ENCODE measurements at places on chromosomes 13 and 19. TPM values are rescaled to one million over a fixed set of nuclear protein-coding genes. Genes with fewer than 3 reads are reported as not detected.
A peak's percentile ranks its signal among the peaks of the same experiment; 100 is the strongest.

Gene GPR4
- 9.7 TPM for total RNA-seq

Gene RLN3
- not detected for total RNA-seq

Gene SHD
- not detected for total RNA-seq

- no peak overlapping the region for H3K4me3 ChIP-seq
- H3K27me3 ChIP-seq: no peaks in the 10 kb centered on the region
- no peak for DNase-seq
- peaks cover 2% of the 10 kb centered on the region for H3K36me3 ChIP-seq
- no peak overlapping the region for H3K27ac ChIP-seq
Measured at GRCh38 chr19:48081106-48081505, 29.5 kb downstream of the PLA2G4C start.

DNA sequence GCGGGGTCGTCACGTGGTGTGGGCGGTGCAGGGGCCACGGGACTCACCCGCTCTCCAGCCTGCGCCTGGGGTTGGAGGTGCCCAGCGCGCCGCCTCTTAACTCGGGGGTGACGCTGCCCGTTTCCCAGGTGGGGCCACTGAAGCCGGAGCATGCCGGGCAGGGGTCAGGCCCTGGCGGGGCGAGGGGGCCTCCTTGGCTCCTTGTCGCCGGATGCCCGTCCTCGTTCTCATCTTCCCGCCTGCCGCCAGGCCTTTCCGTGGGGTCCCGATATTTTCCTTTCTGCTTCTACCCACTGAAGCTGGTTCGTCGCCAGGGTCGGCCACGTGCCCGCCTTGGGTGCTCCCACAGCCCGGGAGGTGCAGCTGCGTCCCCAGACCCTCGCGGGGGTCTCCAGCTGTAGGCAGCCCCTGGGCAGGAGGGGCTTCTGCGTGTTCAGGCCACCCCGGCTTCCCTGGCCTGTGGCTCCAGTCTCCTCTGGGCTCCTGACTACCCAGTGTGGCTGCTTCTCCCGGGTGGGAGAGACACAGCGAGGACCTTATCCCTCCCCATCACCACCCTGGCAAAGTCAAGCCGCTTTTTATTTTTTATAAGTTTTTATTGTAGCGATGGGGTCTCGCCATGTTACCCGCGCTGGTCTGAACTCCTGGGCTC lies 772 bp downstream of the FAM174C start:
- DNase-seq: no peak
- peak overlapping the region; percentile 75 for H3K4me3 ChIP-seq

DNA sequence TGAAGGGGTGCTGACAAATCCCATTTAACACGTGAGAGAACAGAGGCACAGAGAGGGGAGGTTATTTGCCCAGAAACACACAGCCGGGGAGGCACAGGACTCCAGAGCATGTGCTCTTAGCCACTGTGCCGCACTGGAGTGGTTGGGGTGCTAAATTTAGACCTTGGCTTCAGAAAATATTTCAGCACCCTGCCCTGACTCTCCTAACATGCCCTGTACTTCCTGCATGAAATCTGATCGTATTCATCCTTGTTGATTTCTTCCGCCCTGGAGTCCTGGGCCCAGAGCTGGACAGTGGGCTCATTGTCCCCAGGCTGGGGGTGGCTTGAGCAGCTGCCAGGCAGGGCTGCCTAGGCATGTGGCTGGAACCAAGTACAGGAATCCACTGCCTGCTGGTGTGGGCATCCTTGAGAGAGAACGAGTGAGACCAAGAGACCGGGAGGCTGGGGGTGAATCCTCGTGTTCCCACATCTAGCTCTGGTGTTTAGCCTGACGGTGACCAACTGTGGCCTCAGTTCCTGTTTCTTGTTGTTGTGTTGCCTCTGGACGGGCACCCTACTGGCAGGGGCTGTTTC lies 5.3 kb downstream of the SLC27A1 start:
- H3K27me3 ChIP-seq: no peaks in the 10 kb centered on the region
- H3K4me1 ChIP-seq: peaks cover 13% of the 10 kb centered on the region
- H3K36me3 ChIP-seq: no peaks in the 10 kb centered on the region
- DNase-seq: peak; percentile 70
- no peak overlapping the region for H3K27ac ChIP-seq

GRCh38 chr19:36245210-36246005 lies 30.5 kb downstream of the ZNF146 start:
- no peak overlapping the region for H3K27ac ChIP-seq
- no peaks in the 10 kb centered on the region for H3K36me3 ChIP-seq
- H3K27me3 ChIP-seq: peaks cover 2% of the 10 kb centered on the region
- H3K4me1 ChIP-seq: peaks cover 4% of the 10 kb centered on the region
- H3K4me3 ChIP-seq: peak overlapping the region; percentile 68
- peak; percentile 88 for DNase-seq

GRCh38 chr19:42279155-42279901 lies 10.3 kb downstream of the CIC start:
- H3K4me3 ChIP-seq: peak overlapping the region; percentile 38
- H3K27ac ChIP-seq: peak overlapping the region; percentile 83
- H3K4me1 ChIP-seq: peaks cover 6% of the 10 kb centered on the region
- no peak for DNase-seq

- H3K4me1 ChIP-seq: no peaks in the 10 kb centered on the region
- H3K27ac ChIP-seq: no peak overlapping the region
- no peaks in the 10 kb centered on the region for H3K36me3 ChIP-seq
- no peaks in the 10 kb centered on the region for H3K27me3 ChIP-seq
- no peak overlapping the region for H3K4me3 ChIP-seq
Measured at GRCh38 chr13:40629678-40630384, 36.6 kb downstream of the FOXO1 start.

- peak; percentile 3 for DNase-seq
- no peaks in the 10 kb centered on the region for H3K36me3 ChIP-seq
- no peaks in the 10 kb centered on the region for H3K27me3 ChIP-seq
- no peak overlapping the region for H3K4me3 ChIP-seq
- H3K27ac ChIP-seq: no peak overlapping the region
Measured at GRCh38 chr19:51417810-51418157, 342 bp upstream of the SIGLEC10 start.

DNA sequence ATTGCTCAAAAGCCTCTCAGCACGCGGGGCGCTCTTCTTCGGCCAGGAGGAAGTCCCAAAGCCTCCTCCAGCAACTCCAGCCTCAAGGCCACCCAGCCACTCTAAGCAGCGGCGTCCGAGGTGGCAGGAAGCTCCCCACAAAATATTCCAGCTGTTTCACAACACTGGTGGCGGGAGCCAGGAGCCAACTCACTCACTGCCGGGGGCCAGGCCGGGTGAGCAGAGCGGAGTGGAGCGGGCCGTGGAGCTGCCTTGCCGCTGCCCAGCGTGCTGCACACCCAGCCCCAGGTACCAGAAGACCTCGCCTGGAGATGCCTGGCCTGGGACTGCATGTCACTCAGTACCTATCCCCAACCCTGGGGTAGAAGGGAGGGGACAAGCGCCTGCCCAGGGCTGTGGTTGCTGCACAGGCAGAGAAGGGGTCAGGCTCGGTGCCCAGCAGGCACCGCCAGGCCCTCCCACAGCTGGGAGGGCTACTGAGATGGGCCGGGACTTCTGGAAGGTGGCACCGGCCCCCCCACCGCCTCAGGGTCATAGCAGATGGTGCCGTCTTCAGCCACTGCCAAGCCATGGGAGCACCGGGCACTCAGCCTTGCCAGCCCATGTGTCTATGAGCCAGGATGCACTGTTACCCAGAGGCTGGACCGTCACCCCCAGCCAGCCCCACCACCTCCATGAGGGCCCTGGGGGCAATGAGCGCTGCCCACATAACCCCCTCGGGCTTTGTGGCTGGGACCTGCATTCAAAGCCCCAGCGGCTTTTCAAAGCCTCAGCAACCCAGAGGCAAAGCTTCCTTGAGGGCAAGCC lies 59.2 kb downstream of the MLLT1 start:
- DNase-seq: peak; percentile 91
- H3K4me1 ChIP-seq: no peaks in the 10 kb centered on the region
- H3K4me3 ChIP-seq: no peak overlapping the region
- peaks cover 11% of the 10 kb centered on the region for H3K36me3 ChIP-seq
- no peak overlapping the region for H3K27ac ChIP-seq
- H3K27me3 ChIP-seq: no peaks in the 10 kb centered on the region
